Kidney glomerular epithelial cell (primary cell): ENCODE measurements at places on chromosomes 2 and 18.

GRCh38 chr2:127811397-127812321 lies 688 bp upstream of the WDR33 start:
- peak; percentile 41 for DNase-seq

DNA sequence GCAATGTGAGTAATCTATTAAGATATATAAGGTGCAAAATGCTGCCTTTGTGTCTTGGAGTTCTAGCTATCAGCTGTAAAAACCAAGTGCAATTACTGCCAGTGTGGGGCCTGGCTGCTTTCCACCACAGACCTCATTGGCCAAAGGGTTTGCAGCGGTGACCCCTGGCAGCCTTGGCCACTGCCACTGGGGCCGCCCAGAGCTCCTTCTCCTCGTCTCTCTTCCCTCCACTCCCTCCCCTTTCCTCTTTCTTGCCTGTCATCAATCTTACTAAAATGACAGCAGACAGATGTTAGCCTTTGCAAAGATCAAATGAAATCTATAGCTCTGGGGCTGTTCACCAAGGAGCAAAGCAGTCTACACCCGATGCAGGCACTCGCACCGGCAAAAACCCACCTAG lies 986.3 kb downstream of the BCL11A start:
- DNase-seq = no peak

DNA sequence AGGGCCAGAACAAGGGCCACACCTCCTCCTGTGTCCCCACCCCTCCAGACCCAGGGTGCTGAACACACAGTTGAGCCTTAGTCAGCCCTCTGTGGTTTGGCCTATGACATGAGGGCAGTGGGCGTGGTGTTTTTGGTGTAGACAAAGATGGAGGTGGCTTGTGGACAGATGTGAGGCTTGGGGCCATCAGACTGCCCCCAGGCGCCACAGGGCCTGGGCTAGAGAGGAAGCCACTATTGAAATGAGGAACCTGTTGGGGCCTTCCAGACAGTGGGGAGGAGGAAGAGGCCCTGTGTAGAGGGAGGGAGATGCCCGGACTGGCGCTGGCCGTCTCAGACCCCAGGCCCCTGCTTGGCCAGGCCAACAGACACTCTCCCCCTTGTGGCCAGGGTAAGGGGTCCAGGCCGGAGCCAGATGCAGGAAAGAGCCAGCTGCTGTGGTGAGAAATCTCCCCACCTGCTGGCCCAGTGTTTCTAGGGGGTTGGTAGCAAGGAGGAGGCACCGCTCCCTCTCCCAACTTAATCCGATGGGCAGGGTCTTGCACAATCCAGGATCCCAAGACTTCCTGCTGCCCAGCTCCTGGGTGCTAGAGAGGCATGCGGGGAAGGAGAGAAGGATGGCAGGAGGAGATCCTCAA lies 53.8 kb downstream of the SMAD7 start:
- no peak for DNase-seq

- DNase-seq = no peak
These were observed 28.0 kb downstream of the ACKR3 start for GRCh38 chr2:236597629-236598028.
